ENCODE measurements at places on chromosomes 3 and 15.

GRCh38 chr15:62795171-62795570, 247.4 kb upstream of the TPM1 start:
- DNase-seq: no peak

DNA sequence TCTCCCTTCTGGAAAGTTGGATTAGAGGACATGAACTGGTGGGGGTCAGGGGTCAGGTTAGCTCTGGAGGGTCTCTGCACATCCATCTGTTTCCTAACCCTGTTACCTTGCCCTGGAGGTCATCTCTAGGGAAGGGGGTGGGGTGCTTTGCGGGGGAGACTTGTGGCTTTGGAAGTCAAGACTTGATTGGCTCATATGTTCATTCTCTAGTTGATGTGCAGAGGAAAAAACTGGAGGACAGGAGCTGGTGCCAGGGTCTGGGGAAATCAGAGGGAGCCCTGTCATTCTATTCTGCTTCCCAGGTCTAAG, 42.9 kb upstream of the ROPN1 start:
- no peak for DNase-seq

GRCh38 chr3:97838393-97838792, 16.6 kb downstream of the CRYBG3 start:
- no peak for DNase-seq

DNA sequence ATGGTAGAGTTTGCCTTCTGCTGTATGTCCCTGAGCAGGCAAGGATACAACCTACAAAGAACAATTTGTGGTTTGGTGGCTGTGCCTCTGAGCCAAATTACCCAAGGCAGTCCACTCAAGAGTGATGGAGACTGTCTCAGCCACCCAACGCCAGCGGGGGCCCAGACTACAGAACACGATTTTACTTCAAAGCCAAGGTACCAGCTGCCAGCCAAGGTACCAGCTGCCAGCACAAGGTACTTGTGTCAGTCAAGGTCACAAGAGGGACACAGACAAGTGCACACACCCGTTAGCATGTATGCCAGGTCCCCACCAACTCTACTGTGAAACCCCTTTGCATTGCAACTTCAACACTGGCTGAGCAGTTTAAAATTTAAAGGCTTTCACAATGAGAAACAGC, 23.5 kb downstream of the COLQ start:
- no peak for DNase-seq
